ENCODE measurements at places on chromosomes 5 and 9. TPM values are rescaled to one million over a fixed set of nuclear protein-coding genes. Genes with fewer than 3 reads are reported as not detected.

Gene PCDHA1
- not detected for total RNA-seq

DNA sequence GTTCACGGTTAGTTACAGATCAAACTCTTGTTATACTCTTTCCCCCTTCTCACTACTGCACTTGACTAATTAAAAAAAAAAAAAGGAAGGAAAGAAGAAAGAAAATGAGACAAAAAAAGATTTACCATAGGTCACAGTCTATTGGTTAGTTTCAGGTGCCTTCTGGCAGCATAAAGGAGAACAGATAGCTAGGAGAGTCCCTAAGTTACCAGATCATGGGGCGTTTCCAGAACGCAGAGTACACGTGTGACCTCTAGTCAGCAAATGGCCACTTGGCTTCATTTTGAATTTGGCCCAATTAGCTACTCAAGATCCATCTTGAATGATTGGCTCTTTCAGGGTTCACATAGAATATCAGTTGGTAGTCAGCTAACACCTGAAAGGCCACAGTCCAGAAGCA is 20.3 kb upstream of the TMEM171 start:
- H3K36me3 ChIP-seq: no peaks in the 10 kb centered on the region
- no peaks in the 10 kb centered on the region for H3K27me3 ChIP-seq
- no peaks in the 10 kb centered on the region for H3K4me1 ChIP-seq
- H3K27ac ChIP-seq: no peak overlapping the region
- no peak overlapping the region for H3K4me3 ChIP-seq
- no peak for DNase-seq

GRCh38 chr5:59760785-59761348 is 132.7 kb downstream of the PDE4D start:
- no peaks in the 10 kb centered on the region for H3K27me3 ChIP-seq
- no peak overlapping the region for H3K27ac ChIP-seq
- H3K4me3 ChIP-seq: no peak overlapping the region
- H3K4me1 ChIP-seq: no peaks in the 10 kb centered on the region
- DNase-seq: no peak

DNA sequence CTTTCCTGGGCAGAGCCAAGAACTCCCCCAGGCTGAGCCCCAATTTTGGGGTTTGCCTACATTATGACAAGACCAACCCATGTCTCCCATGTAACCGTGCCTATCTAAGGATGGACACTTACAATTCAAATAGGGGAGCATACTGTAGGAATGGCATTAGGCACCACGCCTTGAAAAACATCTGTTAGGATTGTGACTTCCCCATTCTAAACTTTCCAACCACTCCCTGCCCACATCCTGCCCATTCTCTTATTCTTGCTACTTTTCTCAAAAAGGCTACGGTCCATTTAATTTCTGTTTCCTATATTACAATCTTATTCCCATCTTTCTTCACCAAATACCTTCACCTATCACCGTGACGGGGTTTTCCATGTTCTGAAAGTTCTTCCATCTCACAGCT is 99.2 kb downstream of the LPAR1 start:
- H3K36me3 ChIP-seq: no peaks in the 10 kb centered on the region
- no peaks in the 10 kb centered on the region for H3K4me1 ChIP-seq
- no peak for DNase-seq
- H3K4me3 ChIP-seq: no peak overlapping the region
- H3K27ac ChIP-seq: no peak overlapping the region
- no peaks in the 10 kb centered on the region for H3K27me3 ChIP-seq
